ENCODE measurements at places on chromosomes 5 and 9.

- DNase-seq, result no peak
These were observed 96.7 kb upstream of the SEMA6A start for GRCh38 chr5:116671211-116671736.

DNA sequence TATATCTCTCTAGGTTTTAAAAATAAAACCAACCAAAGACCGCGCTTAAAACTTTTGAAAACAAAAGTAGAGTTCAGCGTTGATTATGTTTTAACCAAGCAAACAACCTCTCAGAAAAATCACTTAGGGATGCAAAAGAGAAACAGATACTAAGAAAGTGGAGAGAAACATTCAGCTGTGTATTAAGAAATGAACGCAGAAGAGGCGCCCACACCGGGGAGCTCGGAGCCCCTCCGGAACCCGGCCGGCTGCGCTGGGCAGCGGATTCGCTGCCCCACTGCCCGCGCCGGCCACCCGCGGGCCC, 1.4 kb downstream of the PITX1 start:
- no peak for DNase-seq

DNA sequence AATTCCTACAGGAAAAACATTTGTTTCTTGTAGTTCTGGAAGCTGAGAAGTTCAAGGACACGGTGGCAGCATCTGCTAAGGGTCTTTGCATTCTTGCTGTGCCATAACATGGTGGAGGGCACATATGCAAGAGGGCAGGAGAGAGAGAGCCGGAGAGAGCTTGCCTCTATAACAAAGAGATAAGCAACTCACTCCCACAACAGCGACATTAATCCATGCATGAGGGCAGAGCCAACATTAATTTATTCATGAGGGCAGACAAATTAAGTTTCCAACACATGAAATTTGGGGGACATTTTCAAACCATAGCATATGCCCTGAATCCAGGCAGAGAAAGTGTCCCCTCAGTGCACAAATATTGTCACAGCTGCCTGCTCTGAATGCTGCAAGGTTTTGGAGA, 4.4 kb upstream of the GTF3C5 start:
- no peak for DNase-seq

- no peak for DNase-seq
These were observed 335.5 kb downstream of the FBXL7 start for GRCh38 chr5:15835514-15835913.

GRCh38 chr9:33800886-33801285, 5.5 kb downstream of the PRSS3 start:
- no peak for DNase-seq

GRCh38 chr9:132383462-132383883, 23.2 kb downstream of the TTF1 start:
- DNase-seq, result no peak

GRCh38 chr5:91607675-91608074, 224.6 kb upstream of the ARRDC3 start:
- no peak for DNase-seq

- DNase-seq, result no peak
These were observed 50.9 kb downstream of the EXD3 start for GRCh38 chr9:137371946-137372651.
